NCI-H69 (cell line): ENCODE measurements at places on chromosomes 1 and 21.

GRCh38 chr1:212164095-212164872, 120.9 kb upstream of the PPP2R5A start:
- DNase-seq: no peak

DNA sequence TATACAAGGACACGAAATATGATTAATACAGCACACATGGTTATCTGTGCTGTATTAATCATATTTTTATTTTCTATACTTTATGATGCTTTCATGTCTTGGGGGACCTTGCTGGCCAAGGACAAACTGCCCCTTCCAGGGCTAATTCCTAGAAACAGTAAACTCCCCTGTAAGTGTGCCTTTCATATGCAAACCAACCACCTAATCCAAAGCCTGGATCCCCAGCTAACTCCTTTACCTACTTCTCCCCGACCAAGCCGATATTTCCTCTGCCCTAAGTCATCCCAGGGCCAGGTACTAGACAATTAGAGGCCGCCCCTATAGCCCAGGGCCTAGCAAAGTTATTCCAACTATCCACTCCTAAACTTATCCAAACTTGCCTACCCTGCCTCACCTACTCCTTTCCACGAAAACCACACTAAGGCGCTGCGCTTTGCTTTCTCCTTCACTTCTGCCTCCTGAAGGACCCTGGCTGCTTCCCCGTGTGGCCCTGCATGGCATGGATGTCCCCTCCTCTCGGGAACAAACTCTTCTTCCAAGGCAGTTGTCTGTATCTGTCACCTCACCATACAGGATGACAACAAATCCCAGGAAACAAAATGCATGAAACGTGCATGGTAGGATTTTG, 10.2 kb downstream of the SH3BP5L start:
- DNase-seq: no peak

DNA sequence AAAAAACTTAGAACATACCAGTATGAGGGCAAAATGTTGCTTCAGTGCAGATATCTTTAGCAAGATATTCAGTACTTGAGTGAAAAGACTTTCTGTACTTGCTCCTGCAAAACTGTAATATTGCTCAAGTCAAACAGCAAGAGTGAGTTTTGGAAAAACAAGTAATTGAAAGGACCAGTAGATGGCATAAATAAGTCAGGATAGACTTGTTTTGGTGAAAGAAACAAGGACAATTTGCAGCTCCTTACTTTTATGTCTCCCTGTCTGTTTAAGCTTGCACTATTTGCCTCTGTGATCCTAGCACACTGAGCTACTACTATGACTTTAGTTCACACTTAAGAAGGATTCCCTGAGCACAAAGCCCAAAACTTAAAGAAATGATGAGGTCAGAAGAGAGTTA, 39.1 kb downstream of the IFI44 start:
- DNase-seq: no peak

- no peak for DNase-seq
Measured at GRCh38 chr21:34120867-34121266, 47.5 kb downstream of the MRPS6 start.

- DNase-seq: no peak
Measured at GRCh38 chr1:40817791-40818263, 34.2 kb downstream of the KCNQ4 start.

- DNase-seq: peak; percentile 23
Measured at GRCh38 chr1:226871636-226872327, 1.4 kb downstream of the PSEN2 start.

DNA sequence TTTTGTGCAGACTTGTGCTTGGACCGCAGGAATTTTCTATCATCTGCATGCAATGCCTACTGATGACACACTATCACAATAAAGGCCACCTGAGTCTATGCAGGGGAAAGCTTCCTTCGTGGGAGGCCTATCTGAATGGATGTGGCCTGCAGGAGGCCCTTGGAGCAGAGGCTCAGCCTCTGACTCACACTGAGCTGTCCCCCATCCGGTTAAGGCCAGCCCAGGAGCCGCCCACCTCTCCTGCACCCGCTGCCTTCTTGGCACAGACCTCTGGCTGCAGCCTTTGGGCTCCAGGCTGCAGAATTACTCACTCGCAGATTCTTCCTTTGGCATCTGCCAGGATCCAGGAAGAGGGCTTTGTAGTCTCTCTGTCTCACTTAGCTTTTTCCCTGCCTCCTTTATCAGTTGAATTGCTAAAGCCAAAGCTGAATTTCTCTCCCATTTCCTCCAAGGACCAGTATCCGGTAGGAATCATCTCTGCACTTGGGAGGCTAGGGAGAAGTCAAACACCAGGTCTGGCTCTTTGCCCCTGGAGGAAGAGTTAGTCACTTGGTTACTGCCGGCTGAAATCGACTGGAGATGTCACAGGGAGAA, 65.1 kb upstream of the JUN start:
- peak; percentile 78 for DNase-seq

DNA sequence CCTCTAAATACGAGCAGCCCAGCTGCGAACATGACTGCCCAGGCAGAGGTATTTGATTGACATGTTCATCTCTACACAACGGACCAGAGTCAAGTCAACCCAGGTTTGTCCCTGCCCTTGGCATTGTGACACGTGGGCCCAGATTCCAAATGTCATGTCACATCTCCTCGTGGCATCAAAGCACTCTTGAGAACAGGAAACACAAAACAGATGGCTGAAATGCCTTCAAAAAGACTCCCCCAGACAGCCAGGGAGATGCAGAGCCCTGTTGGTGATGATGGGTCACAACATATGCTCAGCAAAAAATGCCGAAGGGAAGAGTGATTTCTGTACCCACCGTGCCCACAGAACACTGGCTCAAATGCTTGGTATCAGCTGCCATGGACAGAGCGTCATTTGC, 337.8 kb upstream of the DAB1 start:
- DNase-seq: no peak

GRCh38 chr1:209853676-209854075, 25.9 kb downstream of the UTP25 start:
- DNase-seq: peak; percentile 59

GRCh38 chr1:207474210-207474609, 20.1 kb downstream of the CR2 start:
- no peak for DNase-seq

DNA sequence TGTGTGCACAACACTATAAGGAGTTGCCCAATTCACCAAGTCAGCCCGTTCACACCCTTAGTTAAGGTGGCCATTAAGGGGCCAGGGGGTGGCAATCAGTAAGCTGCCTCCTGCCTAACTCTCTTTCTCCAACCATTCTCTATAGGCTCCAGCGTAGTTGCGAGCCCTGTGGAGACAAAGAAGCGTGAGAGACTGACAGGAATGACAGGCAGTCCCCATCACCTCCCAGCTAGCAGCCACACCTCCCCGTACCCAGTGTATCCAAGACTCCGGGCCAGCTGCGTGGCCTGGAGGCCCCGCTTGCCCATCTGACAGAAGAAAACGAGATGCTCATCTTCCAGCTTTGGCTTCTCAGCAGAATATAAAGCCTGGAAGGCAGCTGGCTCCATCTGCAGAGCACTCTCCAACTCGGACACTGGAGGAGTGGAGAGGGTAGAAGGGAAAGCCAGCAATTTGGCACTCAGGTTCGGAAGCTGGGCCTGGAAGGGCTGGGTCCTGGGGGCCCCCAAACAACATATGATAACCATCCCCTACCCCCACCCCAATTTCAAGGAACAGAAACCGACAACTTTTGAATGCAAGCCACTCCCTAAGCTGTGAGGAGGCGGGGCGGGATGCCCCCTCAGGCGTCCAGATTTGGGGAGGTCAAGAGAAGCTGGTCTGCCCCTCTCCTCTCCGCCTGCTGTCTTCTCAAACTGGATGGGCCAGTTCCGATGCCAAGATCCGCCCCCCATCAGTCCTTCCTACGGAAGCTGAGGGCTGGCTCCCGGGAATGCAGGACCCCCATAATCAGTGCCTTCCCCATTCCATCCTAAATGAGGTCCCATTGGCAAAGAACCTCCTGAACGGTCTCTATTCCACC, 872 bp downstream of the TSTD1 start:
- no peak for DNase-seq

DNA sequence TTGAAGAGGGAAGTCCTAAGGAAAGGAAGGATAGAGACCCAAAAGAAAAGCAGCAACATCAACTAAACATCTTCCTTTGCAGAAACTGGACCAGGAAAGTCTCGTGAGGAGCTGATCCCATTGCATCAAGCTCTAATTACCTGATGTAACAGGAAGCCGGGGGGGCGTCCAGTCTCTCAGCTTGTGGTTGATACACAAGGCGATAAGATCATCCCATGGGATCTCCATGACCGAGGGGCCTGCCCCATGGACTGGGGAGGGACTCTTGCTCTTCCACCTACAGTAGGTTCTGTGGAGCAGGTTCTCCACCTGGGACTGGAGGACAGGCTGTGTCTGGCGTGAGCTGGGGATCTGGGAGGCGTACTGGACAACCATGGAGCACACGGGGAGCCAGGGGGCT, 14.8 kb upstream of the LSS start:
- no peak for DNase-seq

GRCh38 chr1:34370748-34371147, 194.0 kb downstream of the C1orf94 start:
- no peak for DNase-seq

- DNase-seq: peak; percentile 74
Measured at GRCh38 chr1:233518344-233518743, 95.6 kb upstream of the KCNK1 start.

GRCh38 chr1:192610112-192610889, 25.6 kb upstream of the RGS13 start:
- peak; percentile 32 for DNase-seq

DNA sequence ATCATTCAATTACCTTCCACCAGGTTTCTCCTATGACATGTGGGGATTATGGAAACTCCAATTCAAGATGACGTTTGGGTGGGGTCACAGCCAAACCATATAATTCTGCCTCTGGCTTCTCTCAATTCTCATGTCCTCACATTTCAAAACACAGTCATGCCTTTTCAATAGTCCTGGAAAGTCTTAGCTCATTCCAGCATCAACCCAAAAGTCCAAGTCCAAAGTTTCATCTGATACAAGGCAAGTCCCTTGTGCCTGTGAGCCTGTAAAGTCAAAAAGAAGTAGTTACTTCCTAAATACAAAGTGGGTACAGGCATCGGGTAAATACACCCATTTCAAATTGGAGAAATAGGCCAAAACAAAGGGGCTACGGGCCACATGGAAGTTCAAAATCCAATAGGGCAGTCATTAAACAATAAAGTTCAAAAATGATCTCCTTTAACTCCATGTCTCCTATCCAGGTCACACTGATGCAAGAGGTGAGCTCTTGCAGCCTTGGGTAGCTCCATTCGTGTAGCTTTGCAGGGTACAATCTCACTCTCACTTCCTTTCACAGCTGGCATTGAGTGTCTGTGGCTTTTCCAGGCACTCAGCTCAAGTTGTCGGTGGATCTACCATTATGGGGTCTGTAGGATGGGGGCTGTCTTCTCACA, 112.9 kb downstream of the FCRL5 start:
- no peak for DNase-seq

DNA sequence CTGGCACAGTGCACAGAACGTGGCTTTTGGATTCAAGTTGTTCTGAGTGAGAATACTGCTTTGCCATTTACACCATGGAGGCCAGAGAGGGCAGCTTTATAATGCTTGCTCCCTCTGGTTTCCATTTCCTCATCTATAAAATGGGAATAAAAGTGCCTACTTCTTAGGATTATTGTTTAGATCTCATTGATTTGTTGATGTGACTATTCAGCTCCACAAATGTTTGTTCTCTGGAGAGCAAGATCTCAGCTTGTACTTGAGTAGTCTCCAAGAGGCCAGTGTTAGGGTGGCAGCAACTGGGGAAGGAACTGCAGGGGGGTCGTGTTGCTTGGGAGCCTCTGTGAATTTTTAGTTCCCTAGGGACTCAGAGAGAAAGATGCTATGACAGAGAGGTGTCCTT, 55.2 kb downstream of the YARS1 start:
- DNase-seq: no peak

- DNase-seq: peak; percentile 4
Measured at GRCh38 chr1:87958201-87958600, 629.5 kb downstream of the LMO4 start.

GRCh38 chr1:2801535-2802291, at the start of gene TTC34:
TSS of gene TTC34 (minus strand) at chr1:2801693. CDS start at chr1:2800827, 866 bp downstream.
- DNase-seq: peak; percentile 45

DNA sequence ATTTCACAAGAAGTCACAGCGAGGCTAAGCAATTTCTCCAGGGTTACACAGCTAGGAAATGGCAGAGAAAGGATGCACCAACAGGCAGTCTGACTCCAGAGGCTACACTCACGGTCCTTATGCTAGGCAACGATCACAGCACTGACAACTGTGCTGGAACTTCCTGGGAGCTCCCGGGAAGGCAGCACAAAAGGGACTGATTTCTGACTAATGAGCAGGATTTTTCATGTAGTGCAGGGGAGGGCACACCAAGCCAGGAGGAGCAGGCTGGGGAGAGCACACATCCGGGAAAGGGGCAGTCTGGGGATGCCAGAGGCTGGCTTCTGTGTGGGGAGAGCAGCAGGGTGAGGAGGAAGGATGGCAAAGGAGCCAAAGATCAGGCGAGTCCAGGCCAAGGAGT, 486.7 kb downstream of the OMA1 start:
- no peak for DNase-seq

DNA sequence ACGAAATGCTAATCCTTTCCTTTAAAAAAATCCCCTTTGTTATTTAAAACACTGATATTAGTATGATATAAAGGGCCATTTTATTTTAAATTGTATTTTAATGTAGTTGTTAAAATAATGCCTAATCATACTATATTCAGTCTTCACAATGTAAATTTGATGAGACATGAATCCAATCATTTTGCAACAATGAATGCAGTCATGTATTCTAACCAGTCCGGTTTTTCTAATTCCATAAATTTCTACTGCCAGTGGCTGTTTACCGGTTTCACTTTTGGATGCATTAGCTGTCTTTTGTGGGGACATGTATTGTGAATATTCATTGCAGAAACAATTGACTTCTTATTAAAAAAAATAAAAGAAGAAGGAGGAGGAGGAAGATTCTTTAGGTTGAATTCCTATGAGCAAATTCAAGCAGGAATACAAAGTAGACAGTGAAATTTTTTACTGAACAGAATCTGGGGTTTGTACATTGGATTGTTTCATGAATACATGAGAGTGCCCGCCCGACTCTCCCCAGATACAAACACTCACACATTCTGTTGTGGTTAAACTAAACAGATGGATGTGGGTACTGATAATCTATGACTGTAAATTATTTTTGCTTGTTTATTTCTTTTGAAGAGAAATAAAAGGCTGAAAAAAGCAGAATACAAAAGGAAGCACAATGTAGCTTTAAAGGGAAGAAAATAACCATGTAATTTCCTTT, 624.8 kb upstream of the PTBP2 start:
- DNase-seq: peak; percentile 24

DNA sequence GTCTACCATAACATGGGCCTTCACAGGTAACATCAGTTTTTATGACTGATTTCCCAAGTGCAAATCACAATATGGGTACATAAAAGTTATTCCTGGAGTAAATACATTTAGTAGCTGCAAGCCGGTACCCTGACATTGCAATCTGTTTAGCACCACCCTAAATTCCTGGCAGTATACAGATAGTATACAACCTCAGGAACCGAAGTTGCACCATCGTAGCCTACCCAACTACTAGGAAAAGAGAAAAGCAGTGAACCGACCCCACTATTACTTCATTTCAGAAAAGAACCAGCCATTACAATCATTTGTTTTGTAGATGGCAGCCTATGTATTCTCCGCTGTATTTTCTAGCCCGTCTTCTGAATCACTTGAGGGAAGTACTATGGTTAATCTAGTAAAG, 1.1 kb downstream of the ADIPOR1 start:
- no peak for DNase-seq
